Hindlimb muscle (tissue), 1 donor: ENCODE measurements at places on chromosomes 12 and 14. TPM values are rescaled to one million over a fixed set of nuclear protein-coding genes. Genes with fewer than 3 reads are reported as not detected.

DNA sequence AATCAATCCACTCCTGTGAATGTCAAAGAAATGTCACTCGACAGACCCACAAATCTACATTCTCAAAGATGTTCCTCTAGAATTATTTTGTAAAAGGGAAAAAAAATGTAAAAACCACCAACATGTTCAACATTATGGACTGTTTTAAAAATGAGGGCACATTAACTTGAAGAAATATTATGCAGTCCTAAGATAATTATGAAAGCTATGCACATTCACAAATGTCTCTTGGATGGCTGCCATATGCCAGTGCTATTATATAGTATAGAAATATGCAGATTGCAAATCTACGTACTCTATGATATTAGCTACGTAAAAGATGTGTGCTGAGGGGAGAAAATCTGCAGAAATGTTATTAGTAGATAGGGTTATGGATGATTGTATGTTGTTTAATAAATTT lies 334.2 kb downstream of the BMP4 start:
- no peak for DNase-seq

DNA sequence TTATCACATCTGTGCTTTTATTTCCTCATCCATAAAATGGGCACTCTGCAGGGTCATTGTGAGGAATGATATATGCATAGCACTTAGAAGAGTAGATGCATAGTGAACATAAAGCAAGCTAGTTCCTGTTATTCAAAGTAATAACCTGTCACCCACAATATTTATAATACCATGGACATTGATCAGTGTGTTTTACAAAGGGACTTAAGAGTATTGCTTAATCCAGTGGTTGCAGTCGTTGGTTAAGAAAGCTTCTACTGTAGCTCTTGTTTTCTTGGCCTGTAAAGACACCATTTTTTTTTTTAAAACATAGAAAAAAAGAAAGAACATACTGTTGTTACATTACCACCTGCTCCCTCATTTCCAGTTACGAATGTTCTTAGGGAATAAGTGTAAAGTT lies 13.1 kb downstream of the METAP2 start:
- no peak for DNase-seq

BBS10 gene
- 13.0 TPM for polyA plus RNA-seq

- DNase-seq: no peak
Measured at GRCh38 chr14:31855262-31855661, 221.8 kb upstream of the ARHGAP5 start.

LBHD2 gene
- not detected for polyA plus RNA-seq

DNA sequence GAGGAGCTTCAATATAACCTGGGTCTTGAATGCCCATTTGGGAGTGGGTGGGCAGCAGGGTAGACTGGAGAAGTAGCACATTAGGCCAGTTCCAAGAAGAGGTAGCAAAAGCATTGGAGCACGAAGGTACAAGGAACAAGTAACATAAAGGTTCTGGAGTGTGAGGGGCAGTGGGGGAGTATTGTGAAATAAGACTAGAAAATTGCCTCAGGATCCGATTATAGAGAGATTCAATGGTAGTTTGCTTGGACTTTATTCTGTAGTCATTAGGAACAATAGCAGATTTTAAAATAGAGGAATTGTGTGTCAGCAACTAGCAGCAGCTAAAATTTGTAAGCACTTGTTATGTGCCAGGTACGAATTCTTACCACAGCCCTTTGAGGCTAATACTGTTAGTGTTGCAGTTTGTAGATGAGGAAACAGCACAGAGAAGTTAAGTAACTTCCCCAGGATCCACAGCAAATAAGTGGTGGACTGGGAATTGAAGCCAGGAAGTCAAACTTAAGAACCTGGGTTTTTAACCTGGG lies 61.8 kb downstream of the PPFIBP1 start:
- no peak for DNase-seq

- no peak for DNase-seq
Measured at GRCh38 chr12:11822081-11822834, 172.8 kb downstream of the ETV6 start.

DNA sequence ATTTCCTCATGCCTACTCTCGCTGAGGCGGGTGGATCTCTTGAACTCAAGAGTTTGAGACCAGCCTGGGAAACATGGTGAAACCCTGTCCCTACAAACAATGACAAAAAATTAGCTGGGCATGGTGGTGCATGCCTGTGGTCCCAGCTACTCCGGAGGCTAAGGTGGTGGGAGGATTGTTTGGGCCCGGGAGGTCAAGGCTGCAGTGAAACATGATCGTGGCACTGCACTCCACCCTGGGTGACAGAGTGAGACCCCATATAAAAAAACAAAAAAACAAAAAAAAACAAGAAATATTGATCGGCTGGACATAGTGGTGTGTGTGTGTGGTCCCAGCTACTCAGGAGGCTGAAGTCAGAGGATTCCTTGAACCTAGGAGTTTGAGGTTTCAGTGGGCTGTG lies 9.2 kb downstream of the MOAP1 start:
- DNase-seq: no peak

GRCh38 chr12:93778306-93778705 lies 101.1 kb downstream of the CRADD start:
- peak; percentile 77 for DNase-seq

GRCh38 chr12:1660304-1661187 lies 30.3 kb upstream of the ADIPOR2 start:
- no peak for DNase-seq

GRCh38 chr12:106118381-106119130 lies 20.2 kb downstream of the NUAK1 start:
- peak; percentile 66 for DNase-seq

GRCh38 chr12:22802883-22803630 lies 178.1 kb downstream of the ETNK1 start:
- no peak for DNase-seq

IQSEC3 gene
- 2.9 TPM for polyA plus RNA-seq

GRCh38 chr14:85519661-85520305 lies 10.2 kb upstream of the FLRT2 start:
- no peak for DNase-seq

TAS2R9 gene
- not detected for polyA plus RNA-seq

- DNase-seq: no peak
Measured at GRCh38 chr14:98259881-98260280, 1012.1 kb downstream of the BCL11B start.

GRCh38 chr12:1044199-1044598 lies 53.2 kb downstream of the ERC1 start:
- no peak for DNase-seq
